Esophagus mucosa (tissue), 1 donor: ENCODE measurements at places on chromosomes 7 and 10. TPM values are rescaled to one million over a fixed set of nuclear protein-coding genes. Genes with fewer than 3 reads are reported as not detected.

Gene ENKUR
- total RNA-seq: not detected

Gene HABP2
- total RNA-seq: 0.04 TPM

Gene ATOH7
- total RNA-seq: not detected

Gene PDZD7
- total RNA-seq: 0.04 TPM

Gene ENTPD1
- total RNA-seq: 9.2 TPM

Gene STK31
- 0.16 TPM for total RNA-seq

Gene GPR26
- total RNA-seq: not detected

Gene PLCE1
- 0.56 TPM for total RNA-seq

Gene CH25H
- total RNA-seq: 4.8 TPM

Gene NXPH1
- total RNA-seq: not detected

Gene KIAA1549
- total RNA-seq: 0.20 TPM

Gene ZPBP
- total RNA-seq: not detected

Gene MAGI2
- total RNA-seq: 0.80 TPM

Gene GIMAP7
- total RNA-seq: 2.7 TPM
